Eye (tissue), 1 donor: ENCODE measurements at places on chromosomes 11 and 22.
A peak's percentile ranks its signal among the peaks of the same experiment; 100 is the strongest.

- DNase-seq = no peak
These were observed 45.8 kb downstream of the LMO1 start for GRCh38 chr11:8217926-8218325.

- DNase-seq = no peak
These were observed 3.6 kb upstream of the PGR start for GRCh38 chr11:101133190-101133589.

- peak; percentile 90 for DNase-seq
These were observed 30.0 kb upstream of the CABP7 start for GRCh38 chr22:29689880-29690213.

GRCh38 chr11:9280655-9281301 is 15.6 kb upstream of the DENND5A start:
- no peak for DNase-seq

GRCh38 chr11:15212876-15213275 is 98.2 kb downstream of the INSC start:
- DNase-seq = no peak

DNA sequence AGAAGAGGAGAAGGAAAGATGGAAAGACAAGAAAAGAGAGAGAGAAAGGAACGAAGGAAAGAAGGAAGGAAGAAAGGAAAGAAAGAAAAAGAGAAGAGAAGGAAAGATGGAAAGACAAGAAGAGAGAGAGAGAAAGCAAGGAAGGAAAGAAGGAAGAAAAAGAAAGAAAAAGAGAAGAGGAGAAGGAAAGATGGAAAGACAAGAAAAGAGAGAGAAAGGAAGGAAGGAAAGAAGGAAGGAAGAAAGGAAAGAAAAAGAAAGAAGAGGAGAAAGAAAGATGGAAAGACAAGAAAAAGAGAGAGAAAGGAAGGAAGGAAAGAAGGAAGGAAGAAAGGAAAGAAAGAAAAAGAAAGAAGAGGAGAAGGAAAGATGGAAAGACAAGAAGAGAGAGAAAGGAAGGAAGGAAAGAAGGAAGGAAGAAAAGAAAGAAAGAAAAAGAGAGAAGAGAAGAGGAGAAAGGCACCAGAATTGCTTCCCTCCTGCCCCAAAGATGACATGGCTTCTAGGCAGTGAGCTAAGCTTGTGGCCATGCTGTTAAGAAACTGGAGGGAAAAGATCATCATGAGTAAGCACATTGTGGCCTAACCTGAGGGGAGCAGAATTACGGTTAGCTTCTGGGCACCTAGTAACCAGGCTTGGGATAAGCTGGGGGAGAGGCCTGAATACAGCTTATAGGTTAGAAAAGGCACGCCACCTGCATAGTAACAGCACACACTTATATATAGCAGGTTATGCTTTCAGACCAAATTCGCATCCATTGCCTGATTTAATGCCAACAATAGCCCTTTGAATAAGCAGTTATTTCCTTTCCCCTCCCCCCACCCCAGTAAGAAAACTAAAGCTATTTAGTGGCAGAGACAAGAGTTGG is 2.3 kb upstream of the ST3GAL4 start:
- DNase-seq = peak; percentile 39
